ENCODE measurements at places on chromosomes 3 and 15.

DNA sequence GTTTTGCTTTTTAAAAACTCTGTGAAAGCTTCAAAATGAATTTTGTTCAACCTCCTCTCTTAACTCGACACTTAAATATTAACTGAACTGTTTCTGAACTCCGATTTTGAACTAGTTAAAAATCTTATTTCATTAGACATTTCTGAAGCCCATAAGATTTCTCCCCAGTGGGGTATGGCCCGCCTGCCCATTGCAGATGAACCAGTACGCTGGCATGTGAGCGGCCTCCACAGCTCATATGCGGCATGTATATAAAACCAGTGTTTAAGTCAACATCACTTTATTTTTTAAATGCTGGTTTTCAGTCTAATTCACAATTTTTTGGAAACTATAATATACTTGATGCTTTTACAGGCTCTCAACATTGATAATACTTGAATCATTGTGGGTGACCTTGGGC lies 50.2 kb downstream of the CPN2 start:
- DNase-seq: no peak

DNA sequence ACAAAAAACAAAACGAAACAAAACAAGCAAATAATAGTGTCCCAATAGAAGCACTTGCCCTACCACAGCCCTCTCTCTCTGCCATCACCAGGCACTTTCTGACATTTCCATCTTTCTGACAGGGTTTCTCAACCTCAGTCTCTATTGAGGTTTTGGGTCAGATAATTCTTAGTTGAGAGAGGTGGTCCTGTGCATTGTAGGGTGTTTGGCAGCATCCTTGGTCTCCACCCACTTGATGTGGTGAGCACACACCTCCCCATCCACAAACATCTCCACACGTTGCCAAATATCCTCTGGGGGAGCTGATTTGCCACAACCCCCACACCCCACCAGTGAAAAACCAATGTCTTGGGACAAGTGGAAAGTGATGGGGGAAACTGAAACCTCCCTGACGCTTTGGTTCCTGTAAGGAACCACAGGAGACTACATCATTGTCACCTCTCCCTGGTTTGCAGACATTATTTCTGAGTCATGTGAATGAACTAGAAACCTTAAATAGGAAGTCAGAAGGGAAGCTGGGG lies 733.7 kb upstream of the CFAP20DC start:
- no peak for DNase-seq

- DNase-seq: no peak
Observed at GRCh38 chr15:74783072-74783807, 1.4 kb downstream of the CSK start.

GRCh38 chr15:63986751-63987341 lies 59.4 kb downstream of the DAPK2 start:
- DNase-seq: no peak

- no peak for DNase-seq
Observed at GRCh38 chr3:76643623-76644304, 396.1 kb upstream of the ROBO2 start.

GRCh38 chr3:120393243-120393642 lies 44.1 kb upstream of the LRRC58 start:
- DNase-seq: no peak

GRCh38 chr3:167798443-167798842 lies 62.9 kb downstream of the SERPINI1 start:
- DNase-seq: no peak

DNA sequence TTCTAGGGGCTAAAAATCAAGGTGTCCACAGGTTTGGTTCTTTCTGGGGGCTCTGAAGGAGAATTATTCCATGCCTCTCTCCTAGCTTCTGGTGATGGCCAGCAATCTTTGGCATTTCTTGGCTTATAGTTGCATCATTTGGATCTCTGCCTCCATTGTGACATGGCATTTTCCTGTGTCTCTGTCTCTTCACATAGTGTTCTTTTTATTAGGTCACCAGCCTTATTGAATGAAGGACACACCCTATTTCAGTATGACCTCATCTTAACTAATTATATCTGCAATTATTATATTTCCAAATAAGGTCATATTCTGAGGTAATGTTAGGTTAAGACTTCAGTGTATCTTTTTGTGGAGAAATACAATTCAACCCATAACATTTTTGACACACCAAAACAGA lies 3.2 kb upstream of the GBE1 start:
- DNase-seq: no peak

DNA sequence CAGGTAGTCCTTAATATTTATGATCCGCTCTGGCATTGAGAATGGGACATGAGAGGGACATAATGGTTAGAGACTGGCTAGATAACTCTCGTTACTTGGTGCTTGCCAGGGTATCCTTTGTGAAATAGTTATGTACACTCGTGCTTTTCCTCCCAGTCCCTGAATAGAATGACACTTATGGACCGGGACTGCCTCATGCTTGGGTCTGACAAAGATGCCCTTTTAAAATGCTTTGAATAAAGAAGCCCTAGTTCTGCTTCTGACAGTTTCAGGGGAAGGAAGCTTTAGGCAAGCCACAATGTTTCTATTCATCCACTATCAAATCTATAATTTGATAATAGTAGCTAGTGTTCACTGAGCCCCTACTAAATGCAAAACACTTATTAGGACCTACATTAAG lies 29.4 kb downstream of the POLR2M start:
- DNase-seq: no peak

GRCh38 chr3:133246119-133246518 lies 153.7 kb upstream of the BFSP2 start:
- no peak for DNase-seq

DNA sequence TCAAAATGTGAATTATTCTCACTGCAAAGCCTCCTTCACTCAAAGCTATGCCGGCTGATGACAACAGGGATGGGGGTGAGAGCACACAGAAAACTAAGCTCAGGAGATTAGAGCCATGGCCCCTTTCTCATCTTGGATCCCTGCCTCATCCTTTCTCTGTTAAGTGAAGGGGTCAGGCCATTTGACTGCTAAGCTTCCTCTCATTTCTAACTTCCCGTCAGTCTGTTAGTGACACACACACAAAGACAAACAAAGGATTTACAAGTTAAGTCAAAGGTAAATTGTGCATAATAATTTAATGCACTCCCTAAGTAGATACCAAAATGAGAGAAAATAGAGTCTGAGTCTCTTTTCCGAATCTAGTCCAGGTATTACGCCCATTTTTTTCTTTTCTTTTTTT lies 1.2 kb downstream of the SS18L2 start:
- no peak for DNase-seq

DNA sequence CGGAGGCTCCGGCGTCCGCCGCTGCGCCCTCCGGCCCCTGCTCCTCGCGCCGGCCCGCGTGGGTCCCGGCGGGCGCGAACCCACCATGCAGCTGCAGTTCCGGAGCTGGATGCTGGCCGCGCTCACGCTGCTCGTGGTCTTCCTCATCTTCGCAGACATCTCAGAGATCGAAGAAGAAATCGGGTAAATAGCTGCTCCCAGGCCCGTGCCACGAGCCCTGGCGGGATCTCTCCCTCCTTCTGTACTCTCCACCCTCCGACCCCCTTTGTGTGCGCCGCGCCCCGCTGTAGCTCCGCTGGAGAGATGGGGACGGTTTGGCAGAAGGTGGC lies 263 bp downstream of the ST8SIA2 start:
- DNase-seq: no peak

DNA sequence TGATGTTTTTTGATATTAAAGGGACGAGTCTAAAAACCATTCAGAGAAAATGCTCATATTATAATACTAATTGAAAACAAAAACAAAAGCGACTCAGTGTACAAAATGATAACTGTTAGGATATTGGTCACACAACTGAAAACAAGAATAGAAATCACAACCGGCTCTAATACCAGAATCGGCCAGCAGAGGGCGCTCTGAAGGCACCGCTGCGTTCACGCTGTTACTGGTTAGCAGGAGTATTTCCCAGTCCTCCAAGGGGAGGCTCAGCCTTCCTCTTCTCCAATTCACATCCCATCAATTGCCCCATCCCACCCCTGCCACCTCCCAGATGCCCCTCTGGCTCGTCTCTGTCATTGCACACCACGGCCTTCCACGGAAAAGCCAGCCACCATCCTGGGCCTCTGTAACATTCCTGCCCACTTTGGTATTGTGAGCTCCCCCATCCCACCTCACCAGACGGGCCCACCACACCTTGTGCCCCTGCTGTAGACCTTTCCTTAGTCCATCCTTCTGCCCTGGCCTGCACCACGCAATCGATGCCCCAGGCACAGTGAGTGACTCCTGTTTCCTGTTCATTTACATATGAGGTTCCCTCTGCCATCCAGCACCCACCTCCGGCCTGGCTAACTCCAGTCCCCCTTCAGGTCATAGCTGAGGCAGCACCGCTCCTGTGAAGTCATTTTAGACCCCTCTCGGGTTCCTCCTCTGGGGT lies 8.5 kb downstream of the FAM107A start:
- peak; percentile 60 for DNase-seq

DNA sequence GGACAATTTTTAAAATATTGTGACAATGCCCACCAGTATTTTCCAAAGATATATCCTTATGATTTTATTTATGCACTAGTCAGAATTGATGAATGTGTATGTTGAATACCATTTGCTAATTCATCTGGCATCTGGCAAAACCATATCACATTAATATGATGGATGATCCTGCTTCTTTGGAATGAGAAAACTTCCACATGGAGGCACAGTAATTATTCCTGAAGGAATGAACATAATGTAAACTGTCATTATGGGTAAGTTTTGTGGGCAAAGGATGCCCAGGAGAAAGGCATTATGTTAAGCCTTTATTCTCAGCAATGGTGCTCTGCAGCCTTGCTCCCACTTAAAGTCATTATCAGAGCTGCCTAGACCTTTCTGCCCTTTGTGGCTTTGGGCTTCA lies 113.0 kb upstream of the MME start:
- no peak for DNase-seq

DNA sequence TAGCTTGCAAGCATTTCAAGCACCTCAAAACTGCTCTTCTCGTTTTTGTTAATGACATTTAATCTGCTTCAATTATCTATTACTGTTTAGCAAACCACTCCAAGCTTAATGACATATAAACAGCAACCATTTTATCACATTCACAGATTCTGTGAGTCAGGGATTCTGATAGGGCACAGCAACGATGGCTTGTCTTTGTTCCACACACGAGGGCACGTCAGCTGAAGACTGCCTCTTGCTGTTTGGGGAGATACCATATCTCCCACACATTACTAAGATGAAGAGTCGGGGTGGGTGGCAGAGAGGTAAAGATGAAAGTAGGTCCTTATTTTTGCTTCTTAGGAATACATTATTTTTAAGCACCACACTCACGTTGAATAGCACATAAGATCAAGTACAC lies 19.3 kb downstream of the CPOX start:
- DNase-seq: no peak

GRCh38 chr3:16512435-16513140 lies 911 bp downstream of the RFTN1 start:
- DNase-seq: no peak

DNA sequence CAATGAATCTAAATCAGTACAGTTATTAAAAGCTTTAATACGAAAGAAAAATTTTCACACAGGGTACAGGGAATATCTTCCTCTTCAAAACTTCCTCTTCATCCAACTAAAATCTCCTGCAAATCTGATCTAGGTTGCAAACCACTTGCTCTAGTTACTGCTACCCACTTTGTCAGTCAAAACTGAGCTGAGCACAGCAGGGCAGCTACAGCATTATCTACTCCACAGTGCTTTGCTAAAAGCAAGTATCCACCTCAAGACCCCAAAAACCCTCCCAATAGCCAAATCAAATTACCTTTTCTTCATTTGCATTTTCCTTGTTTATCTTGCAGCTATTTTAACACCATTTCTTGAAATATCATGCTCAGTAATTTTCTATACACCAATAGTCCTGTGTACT lies 14.7 kb downstream of the ZNF280D start:
- no peak for DNase-seq

- DNase-seq: no peak
Observed at GRCh38 chr3:87426918-87427317, 150.5 kb upstream of the POU1F1 start.

DNA sequence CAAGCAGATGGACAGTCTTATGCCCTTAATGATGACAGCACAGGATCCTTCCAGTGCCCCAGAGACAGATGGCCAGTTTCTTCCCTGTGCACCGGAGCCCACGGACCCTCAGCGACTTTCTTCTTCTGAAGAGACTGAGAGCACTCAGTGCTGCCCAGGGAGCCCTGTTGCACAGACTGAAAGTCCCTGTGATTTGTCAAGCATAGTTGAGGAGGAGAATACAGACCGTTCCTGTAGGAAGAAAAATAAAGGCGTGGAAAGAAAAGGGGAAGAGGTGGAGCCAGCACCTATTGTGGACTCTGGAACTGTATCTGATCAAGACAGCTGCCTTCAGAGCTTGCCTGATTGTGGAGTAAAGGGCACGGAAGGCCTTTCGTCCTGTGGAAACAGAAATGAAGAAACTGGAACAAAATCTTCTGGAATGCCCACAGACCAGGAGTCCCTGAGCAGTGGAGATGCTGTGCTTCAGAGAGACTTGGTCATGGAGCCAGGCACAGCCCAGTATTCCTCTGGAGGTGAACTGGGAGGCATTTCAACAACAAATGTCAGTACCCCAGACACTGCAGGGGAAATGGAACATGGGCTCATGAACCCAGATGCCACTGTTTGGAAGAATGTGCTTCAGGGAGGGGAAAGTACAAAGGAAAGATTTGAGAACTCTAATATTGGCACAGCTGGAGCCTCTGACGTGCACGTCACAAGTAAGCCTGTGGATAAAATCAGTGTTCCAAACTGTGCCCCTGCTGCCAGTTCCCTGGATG lies 198.7 kb downstream of the AKAP13 start:
- DNase-seq: no peak

DNA sequence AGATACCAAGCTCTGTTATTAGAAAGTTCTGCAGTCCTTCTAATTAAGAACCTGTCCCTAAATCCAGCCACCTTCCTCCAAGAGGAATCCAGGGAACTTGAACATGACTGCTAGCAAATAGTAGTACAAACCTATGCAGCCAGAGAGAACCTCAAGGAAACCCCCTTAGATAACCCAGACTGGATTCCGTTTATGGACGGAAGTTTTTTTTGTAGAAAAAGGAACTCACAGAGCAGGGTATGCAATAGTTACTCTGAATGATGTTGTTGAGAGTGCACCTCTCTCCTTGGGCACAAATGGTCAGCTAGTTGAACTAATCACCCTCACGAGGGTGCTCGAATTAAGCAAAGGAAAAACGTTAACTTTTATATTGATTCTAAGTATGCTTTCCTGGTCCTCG lies 40.8 kb downstream of the TM4SF18 start:
- DNase-seq: no peak

- DNase-seq: no peak
Observed at GRCh38 chr3:53803124-53803815, 42.9 kb downstream of the CHDH start.

- no peak for DNase-seq
Observed at GRCh38 chr3:61789861-61790260, 228.5 kb downstream of the PTPRG start.

- no peak for DNase-seq
Observed at GRCh38 chr3:27723456-27723814, 1.3 kb upstream of the EOMES start.

- no peak for DNase-seq
Observed at GRCh38 chr3:71581457-71582035, 2.0 kb downstream of the FOXP1 start.

- no peak for DNase-seq
Observed at GRCh38 chr15:52102463-52102862, 10.1 kb downstream of the BCL2L10 start.

- no peak for DNase-seq
Observed at GRCh38 chr15:100383302-100384107, 41.7 kb upstream of the ADAMTS17 start.

- no peak for DNase-seq
Observed at GRCh38 chr3:53665608-53666425, 171.4 kb downstream of the CACNA1D start.
